ENCODE measurements at places on chromosomes 1 and 21.

- DNase-seq = no peak
Observed at GRCh38 chr1:94560333-94560732, 18.8 kb upstream of the F3 start.

- no peak for DNase-seq
Observed at GRCh38 chr1:164841702-164842465, 282.9 kb downstream of the PBX1 start.

- no peak for DNase-seq
Observed at GRCh38 chr21:42040411-42041180, 30.4 kb upstream of the ZBTB21 start.

DNA sequence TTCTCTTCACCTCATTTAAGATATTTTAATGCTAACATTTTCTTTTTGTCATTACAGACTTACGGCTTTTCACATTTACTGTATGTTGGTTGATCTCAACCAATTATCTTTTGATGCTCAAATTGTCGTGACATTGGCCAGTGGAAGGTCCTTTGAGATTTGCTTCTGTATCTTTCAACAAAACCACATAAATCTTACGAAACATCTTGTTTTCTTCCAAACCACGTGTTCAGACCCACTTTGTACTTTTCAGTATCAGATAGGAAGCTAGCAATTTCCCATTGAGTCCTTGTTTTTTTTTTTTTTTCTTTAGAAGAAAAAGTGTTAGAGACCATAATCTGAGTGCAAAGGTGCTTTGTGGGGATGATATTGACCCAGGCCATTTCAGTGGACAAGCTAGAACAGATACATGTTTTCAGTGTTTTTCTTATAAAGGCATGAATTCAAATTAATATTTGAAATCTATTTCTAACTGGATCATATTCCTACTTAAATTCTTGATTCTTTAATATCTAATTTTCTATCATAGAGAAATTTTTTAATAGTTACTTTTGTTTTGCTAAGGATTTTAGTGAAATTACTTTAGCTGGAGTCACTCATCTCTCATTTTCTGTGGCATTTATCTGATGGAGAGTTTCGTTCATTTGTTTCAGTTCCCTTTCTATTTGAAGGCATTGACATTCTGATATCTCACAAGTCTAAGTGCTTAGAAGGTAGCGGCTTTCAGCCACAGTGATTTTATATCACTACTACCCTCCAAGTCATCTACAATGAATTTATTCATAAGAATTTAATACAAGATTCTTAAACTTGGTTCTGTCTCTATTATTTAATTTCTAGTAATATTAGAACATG is 26.7 kb downstream of the ATG4C start:
- no peak for DNase-seq

- DNase-seq = no peak
Observed at GRCh38 chr21:43268086-43268803, 99.4 kb downstream of the CRYAA start.

DNA sequence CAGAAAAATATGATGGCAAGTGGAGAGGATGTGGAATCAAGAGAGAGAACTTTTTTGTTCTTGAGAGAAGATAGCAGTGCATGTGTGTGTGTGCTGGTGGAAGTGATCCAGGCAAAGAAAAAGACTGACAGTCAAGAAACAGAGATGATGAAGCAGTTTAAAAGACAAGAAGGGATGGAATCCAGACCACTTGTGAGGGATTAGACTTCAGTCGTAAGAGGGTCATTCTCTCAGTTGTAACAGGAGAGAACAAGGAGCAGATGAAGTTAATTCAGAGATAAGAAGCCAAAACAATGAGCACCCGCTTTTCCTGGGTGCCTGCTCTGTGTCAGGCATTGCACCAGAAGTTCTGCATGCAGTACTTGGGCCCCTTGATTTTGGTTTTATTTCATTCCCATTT is 76.6 kb downstream of the RNF220 start:
- no peak for DNase-seq

GRCh38 chr1:81125672-81126071 is 675.1 kb upstream of the ADGRL2 start:
- no peak for DNase-seq

DNA sequence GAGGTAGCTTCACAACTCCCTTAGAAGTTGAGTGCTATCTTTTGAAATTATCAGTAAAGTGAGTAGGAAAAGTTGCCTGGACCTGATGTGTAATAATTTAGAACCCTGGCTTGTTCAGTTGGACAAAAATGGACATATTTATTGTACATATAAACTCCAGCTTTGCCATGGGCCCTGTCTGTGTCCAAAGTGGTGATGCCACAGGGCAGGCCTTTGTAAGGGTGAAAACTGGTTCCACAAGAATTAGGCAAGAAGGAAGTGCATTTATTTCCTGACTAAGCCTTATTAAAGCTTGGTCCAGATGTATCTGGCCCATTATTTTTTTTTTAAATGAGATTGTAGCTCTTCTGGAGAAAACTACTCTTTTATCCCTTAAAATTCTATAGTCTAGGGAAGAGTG is 47.9 kb downstream of the MACO1 start:
- DNase-seq = no peak

DNA sequence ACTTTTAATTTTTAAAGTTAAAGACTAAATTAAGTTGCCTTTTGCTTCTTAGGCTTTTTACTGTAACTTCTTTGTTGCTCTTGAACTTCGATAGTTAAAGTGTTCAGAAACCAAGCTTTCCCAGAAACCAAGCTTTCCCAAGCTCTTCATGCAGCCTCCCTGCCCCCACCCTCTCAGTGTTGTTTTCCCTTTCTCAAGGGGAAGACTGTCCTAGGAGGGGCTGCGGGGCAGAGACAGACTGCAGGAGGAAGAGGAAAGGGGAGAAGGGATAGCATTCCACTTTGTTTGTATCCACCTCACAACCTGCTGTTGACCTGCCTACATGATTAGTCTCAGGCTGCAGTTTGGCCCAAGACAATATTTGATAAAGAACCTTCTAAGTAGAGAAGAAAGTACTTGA is 39.0 kb upstream of the DIPK1A start:
- no peak for DNase-seq

DNA sequence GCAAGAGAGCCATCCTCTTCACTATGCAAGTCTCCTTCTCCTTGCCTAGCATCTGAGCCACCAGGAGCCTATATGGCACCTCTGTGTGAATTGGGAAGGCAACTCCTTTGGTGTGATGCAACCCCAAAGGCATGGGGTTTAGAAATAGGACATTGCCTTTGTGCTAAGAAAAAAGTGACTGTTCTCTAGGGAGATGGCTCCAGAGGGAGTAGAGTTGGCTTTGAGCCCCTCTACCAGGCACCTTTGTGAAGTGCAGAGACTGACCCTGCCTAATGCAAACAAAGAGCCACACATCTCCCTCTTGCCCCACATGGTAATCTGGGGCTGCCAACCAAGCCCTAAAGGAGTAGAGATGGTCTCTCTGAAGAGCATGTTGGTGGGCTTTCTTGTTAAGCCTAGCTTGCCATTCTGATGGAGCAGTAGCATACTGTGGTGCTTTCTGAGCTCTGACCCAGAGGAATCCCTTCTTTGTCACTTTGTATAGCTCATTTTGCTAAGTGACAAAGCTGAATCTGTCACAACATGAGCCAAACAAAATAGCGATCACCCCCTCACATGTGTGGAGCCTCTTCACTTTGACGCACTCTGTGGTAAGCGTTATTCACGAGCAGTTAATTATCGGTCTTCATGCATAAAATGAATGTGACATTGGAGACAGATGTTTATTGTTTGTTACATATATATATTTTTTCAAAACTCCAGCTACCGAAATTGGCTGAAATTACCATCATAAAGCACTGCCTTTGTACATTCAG is 74.4 kb downstream of the RWDD3 start:
- DNase-seq = no peak

- DNase-seq = no peak
Observed at GRCh38 chr1:89802051-89802450, 18.8 kb upstream of the LRRC8D start.

DNA sequence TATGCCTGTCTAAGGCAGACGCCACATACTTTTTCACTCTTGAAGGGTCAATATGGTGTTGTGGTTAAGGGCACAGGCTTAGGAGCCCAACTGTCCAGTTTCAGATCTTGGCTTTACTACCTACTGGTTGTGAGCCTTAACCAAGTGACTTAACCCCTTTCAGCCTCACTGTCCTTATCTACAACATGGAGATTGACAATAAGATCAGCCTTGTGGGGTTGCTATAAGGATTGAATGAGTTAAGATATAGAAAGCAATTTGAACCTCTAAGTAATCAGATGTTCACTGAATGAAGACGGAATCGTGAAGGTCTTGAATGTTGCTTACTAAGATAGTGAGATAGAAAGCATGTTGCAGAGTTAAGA is 121.3 kb upstream of the JUN start:
- DNase-seq = no peak

GRCh38 chr21:39601187-39601928 is 11.4 kb upstream of the B3GALT5 start:
- DNase-seq = no peak

GRCh38 chr1:204301171-204301957 is 58.4 kb downstream of the PLEKHA6 start:
- no peak for DNase-seq

DNA sequence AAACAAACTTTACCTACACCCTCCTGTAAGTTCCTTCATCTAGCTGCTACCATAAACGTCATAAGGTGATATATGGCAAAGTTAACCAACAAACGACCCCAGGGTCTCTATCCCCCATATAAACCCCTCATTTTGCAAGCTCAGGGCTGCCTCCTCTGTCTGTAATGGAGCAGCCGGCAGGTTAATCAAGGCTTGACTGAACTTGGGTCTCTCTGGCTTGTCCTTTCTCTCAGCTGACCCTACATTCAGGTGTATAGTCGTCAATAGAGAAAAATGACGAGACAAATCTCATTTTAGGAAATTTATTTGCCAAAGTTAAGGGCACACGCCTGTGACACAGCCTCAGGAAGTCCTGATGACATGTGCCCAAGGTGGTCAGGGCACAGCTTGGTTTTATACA is 67.4 kb downstream of the WDR4 start:
- DNase-seq = no peak

DNA sequence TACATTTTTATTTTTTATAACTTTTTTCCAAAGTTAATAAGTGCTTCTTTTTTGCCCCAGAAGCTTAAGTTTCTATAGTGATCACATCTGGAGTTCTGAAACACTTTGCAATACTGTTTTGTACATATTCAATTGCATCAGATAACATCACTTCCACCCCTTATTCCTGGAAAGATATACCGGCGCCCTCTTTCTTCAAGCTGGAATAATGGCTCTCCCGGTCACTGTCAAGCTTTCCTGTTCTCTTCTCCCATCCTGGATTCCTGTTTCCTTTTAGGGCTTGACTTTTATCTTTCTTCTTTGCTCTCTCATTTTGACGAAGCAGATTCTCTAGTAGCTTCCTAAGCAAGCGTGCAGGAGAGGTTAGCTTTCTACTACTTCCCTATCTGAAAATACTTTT is 1866.8 kb downstream of the MRPL39 start:
- DNase-seq = no peak

GRCh38 chr1:85153149-85153891 is 47.5 kb downstream of the SYDE2 start:
- no peak for DNase-seq

DNA sequence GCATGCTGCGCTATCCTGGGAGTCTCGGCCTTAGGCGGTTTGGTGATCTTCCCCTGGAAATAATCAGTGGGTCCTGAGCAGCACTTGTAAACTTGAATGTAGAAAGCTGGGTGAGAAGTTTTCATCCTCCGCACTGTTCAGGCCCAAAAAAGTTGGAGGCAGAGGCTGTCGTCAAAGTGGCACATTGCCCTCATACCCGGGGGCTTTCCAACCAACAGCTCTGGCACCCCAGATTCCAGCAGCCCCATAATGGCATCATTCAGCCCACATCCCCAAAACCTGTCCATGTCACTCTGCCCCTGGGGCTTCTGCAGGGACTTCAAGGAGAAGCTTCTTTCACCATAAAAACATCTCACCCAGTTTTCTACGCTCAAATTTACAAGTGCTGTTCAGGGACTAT is 59.3 kb downstream of the TOR1AIP2 start:
- no peak for DNase-seq

- DNase-seq = no peak
Observed at GRCh38 chr1:202498542-202498941, 150.0 kb downstream of the PPP1R12B start.

GRCh38 chr1:19483261-19483660 is 2.1 kb downstream of the CAPZB start:
- no peak for DNase-seq

GRCh38 chr1:33721301-33721815 is 142.5 kb upstream of the HMGB4 start:
- DNase-seq = no peak

DNA sequence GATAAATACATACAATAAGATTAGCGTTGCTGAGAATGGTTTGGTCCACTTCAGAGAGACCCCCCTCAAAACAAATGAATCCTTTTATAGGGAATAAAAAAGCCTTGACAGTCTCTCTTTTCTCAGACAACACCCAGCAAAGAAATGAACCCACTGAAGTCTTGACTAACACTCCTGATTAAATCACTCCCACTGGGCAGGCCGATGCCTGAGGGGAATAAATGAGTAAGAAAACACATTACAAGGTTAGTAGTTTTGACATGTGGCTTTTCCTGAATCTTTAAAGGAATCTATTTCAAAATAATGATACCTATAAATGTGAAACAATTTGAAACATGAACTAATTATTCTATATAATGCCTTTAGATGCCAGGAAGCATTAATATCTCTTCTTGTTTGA is 146.9 kb upstream of the POGK start:
- DNase-seq = no peak

GRCh38 chr1:58932859-58933598 is 149.2 kb upstream of the JUN start:
- no peak for DNase-seq

GRCh38 chr1:100353071-100353801 is 930 bp downstream of the CDC14A start:
- DNase-seq = no peak

GRCh38 chr21:35484032-35484431 is 434.9 kb upstream of the RUNX1 start:
- DNase-seq = no peak

GRCh38 chr1:150567717-150568593 is 11.5 kb downstream of the MCL1 start:
- DNase-seq = no peak

GRCh38 chr1:182857212-182857611 is 18.1 kb downstream of the DHX9 start:
- no peak for DNase-seq

- DNase-seq = no peak
Observed at GRCh38 chr1:223084464-223084866, 58.6 kb downstream of the TLR5 start.

- no peak for DNase-seq
Observed at GRCh38 chr1:185788386-185788785, 54.2 kb downstream of the HMCN1 start.

- DNase-seq = no peak
Observed at GRCh38 chr21:32920474-32920873, 105.3 kb upstream of the OLIG2 start.

GRCh38 chr1:160830321-160831153 is 32.1 kb downstream of the CD244 start:
- DNase-seq = peak; percentile 59

Measured in activated naive CD4-positive, alpha-beta T cell (primary cell).